ENCODE measurements at places on chromosomes 6 and 20.

GRCh38 chr6:154370545-154370944 lies 13.9 kb upstream of the IPCEF1 start:
- peak; percentile 64 for DNase-seq

GRCh38 chr6:97077380-97077779 lies 152.9 kb downstream of the KLHL32 start:
- DNase-seq = no peak

DNA sequence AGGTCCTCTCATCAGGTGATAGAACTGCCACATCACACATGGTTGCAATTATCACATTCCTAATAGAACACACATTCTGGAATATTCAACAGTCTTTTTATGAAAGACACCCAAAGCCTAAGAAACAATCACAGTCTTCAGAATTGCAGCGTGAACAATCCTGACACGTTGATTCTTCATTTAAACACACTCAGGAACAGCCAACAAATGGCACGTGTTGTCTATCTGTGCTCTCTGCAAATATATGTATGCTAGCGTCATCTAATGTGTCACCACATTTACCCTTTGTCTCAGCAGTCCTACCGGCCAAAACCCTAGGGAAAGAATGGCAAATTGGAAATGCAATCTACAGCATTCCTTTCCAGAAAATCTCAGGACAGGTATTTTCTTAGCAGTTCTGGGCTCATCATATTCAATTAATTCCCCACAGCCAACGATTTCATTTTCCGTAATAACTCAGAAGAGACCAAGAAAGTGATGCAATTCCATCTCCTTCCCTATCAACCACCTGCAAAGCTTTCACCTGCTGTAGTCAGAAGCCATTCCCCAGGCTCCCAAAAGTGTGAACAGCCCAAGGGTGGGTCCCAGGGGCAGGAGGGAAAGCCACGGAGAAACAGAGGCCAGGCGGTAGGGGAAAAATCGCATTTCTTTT lies 280.3 kb upstream of the JARID2 start:
- no peak for DNase-seq

DNA sequence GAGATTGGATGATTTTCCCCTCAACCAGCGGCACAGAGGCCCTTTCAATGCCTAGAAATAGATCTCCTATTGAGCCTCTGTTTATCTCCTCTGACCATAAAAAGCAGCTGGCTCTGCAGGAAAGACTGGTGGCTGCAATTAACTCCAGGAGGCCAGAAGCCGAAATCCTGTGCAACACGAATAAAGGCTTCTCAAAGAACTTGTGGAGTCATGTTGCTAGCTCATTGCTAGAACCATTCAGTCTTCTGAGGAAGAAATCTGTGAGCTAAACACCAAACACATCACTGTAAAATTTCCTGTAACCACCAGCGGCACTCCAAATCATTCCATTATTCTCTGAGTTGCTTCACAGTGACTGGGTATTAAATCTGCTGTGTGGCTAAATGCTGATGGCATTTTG lies 49.1 kb upstream of the TPD52L1 start:
- no peak for DNase-seq

DNA sequence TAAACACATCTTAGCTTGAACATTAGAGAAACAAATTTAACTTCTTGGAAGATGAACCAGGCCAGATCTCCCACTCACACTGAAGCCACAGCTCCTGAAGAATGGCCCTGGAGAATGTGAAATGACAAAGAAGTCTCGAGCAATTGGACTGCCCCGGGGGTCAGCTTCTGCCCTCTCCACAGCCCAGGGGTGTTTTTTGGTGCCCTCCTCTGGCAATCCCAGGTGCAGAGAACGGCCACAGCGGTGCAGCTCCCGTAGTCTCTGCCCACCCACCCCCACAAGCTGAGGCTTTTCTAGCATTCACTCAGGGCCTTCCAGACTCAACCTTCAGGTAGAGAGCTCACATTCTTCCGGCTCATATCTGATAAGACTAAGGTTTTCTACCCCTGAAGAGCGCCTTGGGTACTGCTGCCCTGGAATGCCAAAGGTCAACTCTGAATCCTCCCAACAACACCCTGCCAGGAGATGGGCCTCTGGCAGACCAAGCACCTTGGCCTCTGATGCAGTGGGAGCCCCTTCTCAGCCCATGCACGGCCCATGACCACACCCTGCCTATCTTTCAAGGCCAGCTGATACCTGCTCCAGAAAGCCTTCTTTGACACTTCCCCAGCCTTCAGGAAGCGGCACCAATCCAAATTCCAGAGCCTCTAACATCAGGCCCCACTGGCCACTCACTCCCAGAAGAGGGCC lies 208.3 kb downstream of the SYNDIG1 start:
- no peak for DNase-seq

- DNase-seq = no peak
Observed at GRCh38 chr6:162618448-162619002, 109.0 kb downstream of the PRKN start.

- DNase-seq = no peak
Observed at GRCh38 chr20:63107449-63108200, 100.9 kb upstream of the BHLHE23 start.

DNA sequence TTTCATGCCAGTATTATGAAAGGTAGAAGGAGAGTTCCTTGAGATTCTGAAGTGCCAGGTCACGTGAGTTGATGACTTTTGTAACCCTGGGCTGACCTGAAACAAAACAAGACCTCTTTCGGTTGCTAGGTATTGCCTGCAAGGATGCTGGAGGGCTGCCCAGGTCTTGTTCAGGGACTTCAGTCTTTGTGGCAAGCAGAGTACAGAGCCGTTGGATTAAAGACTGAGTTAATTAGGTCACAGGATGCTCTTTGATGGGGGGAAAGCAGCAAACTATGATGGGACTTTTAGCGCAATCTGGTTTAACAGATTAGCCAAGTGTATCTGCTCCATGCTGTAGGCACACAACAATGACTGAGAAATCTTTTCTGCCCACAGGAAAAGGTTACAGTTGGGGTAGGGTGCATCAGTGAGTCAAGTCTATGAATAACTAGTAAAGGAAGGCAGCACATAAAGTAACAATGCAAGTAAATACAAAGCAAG lies 12.8 kb upstream of the ELOVL5 start:
- DNase-seq = peak; percentile 88

- no peak for DNase-seq
Observed at GRCh38 chr20:55557191-55557590, 448.1 kb downstream of the CBLN4 start.

GRCh38 chr6:145332011-145332410 lies 403.3 kb downstream of the EPM2A start:
- DNase-seq = no peak

DNA sequence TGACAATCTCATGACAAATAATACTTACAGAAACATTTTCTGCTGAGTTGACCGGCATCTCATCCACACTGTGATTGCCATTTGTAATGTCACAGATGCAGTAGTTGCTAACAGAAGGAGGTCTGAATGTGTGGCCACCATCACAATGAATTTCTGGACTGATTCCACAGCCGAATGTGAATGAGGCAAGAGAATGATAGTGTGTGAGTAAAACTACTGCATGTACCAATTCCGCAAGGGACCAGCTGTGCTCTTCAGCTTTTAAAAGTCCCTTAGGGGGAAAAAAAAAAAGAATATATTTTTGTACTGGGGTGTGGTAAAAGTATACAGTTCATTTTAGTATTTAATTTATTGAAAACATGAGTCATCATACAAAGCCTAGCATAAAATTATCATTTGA lies 96.2 kb downstream of the SESN1 start:
- no peak for DNase-seq
